NCI-H1092 (cell line): ENCODE measurements at places on chromosomes 5 and 9.
A peak's percentile ranks its signal among the peaks of the same experiment; 100 is the strongest.

- no peak for DNase-seq
Measured at GRCh38 chr9:131419026-131419614, 25.2 kb downstream of the PRRC2B start.

DNA sequence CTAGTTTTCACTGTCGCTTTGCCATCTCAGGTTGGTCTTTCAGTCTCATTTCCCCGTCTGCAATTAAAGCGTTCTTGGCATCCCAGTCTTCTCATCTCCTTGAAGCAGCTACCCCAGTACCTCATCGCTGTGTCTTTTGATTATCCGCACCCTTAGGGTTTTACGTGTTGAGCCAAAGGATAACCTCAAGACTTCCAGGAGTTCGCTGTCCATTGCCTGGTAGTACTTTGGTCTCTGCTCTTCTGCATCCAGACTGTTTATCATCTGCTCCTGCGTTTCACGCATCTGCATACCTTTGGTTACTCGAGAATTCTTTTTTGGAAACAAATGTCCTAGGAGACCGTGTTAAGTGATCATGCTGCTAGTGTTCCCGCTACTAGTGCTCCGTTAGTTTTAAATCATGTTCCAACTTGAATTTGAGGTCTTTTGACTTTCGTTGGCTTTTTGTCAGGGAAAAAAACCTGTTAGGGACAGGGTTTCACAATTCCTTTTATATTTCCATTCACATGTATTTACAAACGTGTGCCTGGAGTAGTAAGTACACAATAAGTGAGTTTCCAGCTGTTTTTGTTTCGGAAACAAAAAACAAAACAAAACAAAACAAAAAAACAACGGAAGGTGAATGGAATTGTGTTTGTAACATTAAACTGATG is 888 bp downstream of the RABGAP1 start:
- DNase-seq: no peak

DNA sequence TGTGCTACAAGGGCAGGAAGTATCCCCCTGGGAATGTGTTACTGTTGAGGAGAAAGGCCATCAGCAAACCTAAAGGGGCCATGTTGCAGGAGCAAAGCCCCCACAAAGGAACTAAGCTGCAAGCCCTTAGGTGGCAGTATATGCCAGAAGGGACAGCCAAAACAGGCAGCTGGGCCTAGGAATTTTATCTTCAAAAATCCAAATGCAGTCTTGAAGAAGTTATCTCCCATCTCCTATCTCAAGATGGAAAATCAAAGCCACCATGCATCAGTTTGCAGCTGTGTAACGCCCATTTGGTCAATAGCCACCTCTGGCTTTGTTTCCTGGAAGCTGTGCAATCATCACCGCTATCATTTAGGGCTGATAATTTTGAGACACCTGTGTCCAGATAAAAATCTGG is 400.3 kb downstream of the ARHGEF28 start:
- no peak for DNase-seq

GRCh38 chr5:53322257-53322656 is 158.2 kb upstream of the FST start:
- DNase-seq: no peak

DNA sequence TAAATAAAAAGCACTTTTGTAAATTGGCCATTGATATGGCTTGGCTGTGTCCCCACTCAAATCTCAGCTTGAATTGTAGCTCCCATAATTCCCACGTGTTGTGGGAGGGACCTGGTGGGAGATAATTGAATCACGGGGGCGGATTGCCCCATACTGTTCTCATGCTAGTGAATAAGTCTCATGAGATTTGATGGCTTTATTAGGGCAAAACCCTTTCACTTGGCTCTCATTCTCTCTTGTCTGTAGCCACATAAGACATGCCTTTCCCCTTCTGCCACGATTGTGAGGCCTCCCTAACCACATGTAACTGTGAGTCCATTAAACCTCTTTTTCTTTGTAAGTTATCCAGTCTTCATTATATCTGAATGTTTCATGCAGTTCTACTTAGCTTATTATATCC is 153.2 kb downstream of the TARS1 start:
- DNase-seq: no peak

DNA sequence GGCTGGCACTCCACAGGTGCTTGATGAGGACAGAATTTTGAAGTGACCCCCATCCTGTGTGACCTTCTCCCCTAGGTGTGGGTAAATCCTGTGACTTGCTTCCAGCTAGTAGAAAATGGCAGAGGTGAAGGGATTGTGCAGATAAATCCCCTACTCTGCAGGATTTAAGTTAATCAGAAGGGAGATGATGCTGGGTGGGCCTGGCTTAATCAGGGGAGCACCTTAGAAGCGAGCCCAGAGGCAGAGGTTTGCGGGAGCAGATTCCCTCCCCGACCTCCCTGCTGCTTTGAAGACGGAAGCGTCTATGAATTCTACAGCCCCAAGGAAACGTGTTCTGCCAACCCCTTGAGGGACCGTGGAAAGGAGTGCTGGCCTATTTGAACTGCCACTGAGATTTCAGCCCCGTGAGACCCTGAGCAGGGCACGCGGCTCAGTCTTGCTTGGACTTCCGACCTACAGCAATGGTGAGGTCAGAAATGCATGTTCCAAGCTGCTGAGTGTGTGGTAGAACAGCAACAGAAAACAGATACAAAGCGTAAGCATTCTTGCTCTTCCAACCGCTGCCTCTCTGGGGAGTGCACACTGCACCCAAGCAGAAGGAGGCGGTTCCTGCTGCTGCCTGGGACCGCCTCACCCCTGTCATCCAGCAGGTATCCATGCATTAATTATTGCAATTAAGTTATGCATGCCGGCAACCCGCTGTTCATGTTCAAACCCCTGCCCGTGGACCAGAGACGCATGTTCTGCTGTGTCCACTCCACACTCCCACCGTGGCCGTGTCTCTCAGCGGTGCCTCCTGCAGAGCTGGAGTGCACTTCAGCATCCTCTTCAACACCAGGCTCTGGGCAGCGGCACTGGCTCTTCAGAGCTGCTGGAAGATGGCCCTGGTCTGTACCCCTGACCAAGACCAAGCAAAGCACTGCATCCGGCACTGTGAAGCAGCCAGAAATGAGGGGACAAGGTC is 54.6 kb upstream of the RXRA start:
- DNase-seq: no peak

DNA sequence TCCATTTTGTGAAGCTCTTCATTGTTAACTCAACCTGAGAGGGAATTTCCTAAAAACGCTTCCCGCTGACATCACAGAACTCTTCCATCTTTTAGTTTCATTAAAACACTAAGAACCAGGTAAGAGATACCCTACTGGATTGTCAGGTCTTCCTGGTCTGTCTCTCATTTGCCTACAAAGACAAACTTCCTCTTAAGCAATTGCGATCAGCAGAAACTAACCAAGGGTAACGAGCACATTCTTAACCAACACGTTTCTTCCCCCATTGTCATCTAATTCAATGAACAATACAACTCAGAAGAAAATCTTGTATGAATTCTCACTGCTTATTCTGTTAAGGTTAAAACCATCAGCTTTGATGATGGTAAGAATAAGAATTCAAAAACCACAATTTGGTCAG is 6.6 kb downstream of the FBXW11 start:
- no peak for DNase-seq

GRCh38 chr5:56829137-56829908 is 14.0 kb downstream of the MAP3K1 start:
- no peak for DNase-seq

DNA sequence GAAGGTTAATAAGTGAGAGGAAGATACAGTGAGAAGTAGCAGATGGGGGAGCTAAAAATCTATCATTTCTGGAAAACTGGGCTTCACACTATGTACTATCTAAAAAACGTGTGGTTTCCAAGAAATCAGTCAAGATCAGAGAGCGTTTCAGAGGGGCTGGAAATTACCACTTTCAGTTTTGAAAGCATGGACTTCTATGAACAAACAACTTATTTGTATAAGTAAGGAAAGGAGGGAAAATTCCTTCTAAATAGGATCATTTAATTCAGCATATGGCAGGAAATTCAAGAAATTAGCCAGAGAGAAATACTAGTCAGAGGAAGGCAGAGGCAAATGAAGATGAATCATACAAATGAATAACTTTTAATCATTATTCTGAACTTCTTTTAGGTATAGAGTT is 11.3 kb downstream of the TNC start:
- no peak for DNase-seq

- no peak for DNase-seq
Measured at GRCh38 chr5:168813184-168813968, 234.2 kb upstream of the PANK3 start.

DNA sequence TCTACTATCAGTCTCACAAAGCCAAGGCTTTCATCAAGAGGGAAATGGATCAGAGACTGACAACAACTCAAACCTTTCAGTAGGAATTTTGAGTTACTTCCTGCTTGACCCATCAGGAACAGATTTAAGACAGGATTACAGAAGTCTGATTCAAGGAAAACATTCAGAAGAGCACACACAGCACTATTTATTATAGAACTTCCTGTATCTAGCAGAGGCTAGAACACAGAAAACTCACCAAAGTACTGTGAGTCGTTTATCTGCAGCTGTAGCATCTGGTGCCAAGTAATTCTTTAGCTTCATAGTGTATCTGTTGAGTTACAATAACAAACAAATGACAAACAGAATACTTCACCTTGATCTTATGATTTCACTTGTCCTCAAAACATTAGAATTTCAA is 13.8 kb downstream of the LEAP2 start:
- no peak for DNase-seq

- no peak for DNase-seq
Measured at GRCh38 chr5:121624035-121624434, 227.6 kb upstream of the FTMT start.

GRCh38 chr9:38271666-38272241 is 120.7 kb upstream of the ALDH1B1 start:
- no peak for DNase-seq

DNA sequence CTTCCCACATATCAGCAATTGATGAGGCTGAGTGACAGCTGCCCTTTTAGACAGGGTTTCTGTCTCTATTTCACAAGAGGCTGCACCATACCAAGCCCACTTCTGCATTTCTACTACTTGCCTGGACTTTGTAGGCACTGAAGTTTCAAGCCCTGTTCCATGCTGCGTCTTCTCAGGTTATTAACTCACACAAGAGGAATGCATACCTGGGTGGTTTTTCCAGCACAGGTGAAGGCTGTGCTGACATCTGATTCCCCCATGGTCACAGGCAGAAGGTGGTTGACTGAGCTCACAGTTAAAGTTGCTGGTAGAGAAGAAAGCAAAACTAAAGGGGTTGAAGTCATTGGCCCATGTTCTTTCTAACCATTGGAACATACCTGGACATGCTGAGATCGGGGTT is 86.6 kb downstream of the MAMDC2 start:
- DNase-seq: no peak

- no peak for DNase-seq
Measured at GRCh38 chr9:12276505-12276904, 416.7 kb upstream of the TYRP1 start.

- DNase-seq: no peak
Measured at GRCh38 chr5:3020426-3020825, 268.9 kb upstream of the IRX2 start.

- DNase-seq: no peak
Measured at GRCh38 chr5:119470105-119470763, 17.9 kb downstream of the HSD17B4 start.

- DNase-seq: no peak
Measured at GRCh38 chr5:68304421-68305052, 89.0 kb downstream of the PIK3R1 start.

DNA sequence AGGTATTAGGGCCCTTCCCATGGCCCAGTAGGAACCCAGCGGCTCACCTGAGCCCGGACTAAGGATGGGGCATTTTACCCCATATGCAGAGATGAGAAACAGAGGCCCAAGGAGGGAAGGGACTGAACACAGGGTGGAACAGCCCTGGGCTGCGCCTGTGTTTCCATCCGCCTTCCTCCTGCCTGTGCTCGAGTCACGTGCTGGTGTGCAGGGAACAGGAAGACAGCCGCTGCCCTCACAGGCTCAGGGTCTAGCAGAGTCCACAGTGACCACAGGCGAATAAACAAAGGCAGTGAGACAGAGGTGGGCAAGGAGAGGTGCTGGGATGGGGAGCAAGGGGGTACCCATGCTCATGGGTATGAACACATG is 129.4 kb downstream of the C9orf50 start:
- DNase-seq: no peak

DNA sequence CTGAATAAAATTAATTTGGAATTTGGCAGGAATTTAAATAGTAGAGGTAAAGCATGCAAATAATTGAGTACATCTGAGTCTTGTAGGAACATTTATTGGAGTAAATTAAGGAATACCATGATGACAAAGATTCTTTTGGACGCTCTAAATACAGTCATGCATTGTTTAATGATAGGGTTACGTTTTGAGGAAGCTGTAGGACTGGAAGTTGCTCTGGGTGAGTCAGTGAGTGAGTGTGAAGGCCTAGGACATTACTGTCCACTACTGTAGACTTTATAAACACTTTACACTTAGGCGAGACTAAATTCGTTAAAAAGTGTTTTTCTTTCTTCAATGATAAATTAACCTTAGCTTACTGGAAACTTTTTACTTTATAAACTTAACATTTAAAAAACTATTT is 113.0 kb downstream of the FAM170A start:
- DNase-seq: no peak

- no peak for DNase-seq
Measured at GRCh38 chr9:7316967-7317366, 482.6 kb downstream of the DMAC1 start.

- no peak for DNase-seq
Measured at GRCh38 chr5:144481861-144482260, 311.2 kb downstream of the KCTD16 start.

GRCh38 chr9:91428436-91428835 is 4.8 kb upstream of the NFIL3 start:
- DNase-seq: no peak

- DNase-seq: no peak
Measured at GRCh38 chr9:96442491-96442890, 7.5 kb upstream of the HABP4 start.

DNA sequence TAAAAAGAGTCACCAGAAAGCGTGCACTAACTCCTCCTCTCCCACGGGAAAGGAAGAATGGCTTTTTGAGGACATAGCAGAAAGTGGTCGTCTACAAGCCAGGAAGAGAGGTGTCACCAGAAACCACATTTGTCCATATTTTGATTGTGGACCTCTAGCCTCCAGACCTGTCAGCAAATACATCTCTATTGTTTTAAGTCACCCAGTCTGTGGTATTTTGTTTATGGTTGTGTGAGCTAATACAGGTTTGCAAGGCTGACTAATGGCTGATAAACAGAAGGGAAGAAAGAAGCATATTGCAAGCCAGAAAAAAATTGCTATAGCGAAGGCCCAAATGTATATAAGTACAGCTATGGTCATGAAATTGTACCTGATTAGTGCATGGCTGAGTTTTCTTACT is 21.4 kb downstream of the WDR70 start:
- no peak for DNase-seq

DNA sequence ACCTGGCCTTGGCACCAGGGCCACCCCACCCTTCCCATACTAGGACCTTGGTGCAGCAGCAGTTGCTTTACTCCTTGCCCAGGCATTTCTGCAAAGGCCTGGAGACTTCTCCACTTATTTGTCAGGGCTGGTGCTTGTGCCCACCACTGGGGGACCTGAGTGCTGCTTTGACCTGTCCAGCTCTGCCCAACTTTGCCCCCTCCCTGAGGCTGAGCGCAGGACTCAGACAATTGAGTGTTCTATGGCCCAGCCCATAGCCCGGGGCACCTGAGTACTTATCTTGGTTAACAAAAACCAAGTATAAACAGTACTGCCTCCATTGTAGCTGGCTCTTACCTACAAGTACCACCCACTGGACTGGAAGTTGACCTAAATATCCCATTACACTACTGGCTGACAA is 406.1 kb upstream of the CHD1 start:
- no peak for DNase-seq

GRCh38 chr5:107157809-107158208 is 512.9 kb downstream of the EFNA5 start:
- no peak for DNase-seq

- peak; percentile 25 for DNase-seq
Measured at GRCh38 chr5:95283761-95284571, 928 bp downstream of the MCTP1 start.
